ENCODE measurements at places on chromosomes 6 and 20.
A peak's percentile ranks its signal among the peaks of the same experiment; 100 is the strongest.

- no peak for DNase-seq
Observed at GRCh38 chr20:36396340-36396739, 90.2 kb downstream of the DLGAP4 start.

DNA sequence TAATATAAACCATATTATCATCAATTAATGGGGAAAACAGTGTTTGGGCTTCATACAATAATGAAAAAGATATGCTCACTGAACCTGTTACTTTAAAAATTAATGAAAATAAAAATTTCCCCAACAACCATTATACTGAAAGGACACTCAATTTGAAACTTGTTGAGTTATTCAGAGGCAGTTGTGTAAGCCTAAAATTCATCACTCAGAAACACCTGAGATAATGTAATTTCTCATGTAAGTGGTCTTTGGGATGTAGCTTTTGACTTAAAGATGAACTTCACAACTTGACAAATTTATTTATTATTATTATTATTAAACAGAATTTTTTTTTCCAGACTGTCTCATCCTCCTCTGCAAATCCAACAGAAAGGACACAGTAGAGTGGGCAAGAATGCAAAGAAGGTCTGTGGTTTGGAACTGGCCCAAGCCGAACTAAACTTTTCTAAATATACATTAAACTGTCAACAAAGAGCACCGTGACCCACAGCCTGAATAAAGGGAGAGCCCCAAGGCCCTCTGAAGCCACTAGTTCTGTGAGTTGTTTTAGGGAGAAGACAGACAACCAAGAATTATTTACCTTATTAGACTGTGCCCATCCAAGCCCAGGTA lies 32.2 kb upstream of the HEY2 start:
- DNase-seq, result peak; percentile 9

DNA sequence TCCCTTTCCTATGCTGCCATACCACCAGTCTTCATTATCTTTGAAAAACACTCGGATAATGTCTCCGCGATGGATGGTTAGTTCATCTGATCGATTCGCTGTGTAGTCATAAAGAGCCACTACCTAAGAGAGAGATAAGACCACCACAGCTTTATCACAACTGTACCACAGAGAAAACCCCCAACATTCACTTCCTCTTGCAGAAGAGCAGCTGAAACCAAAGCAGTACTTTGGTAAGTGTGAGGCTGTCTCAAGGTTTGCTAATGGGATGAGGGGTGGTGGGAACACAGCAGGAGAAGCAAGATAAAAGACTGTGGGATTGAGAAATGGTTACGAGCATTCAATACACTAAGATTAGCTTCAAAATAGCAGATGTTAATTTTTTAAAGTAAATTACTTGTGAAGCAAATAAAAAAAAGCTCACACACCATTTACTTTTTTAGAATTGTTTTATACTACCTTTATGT lies 142.1 kb downstream of the MYB start:
- no peak for DNase-seq

DNA sequence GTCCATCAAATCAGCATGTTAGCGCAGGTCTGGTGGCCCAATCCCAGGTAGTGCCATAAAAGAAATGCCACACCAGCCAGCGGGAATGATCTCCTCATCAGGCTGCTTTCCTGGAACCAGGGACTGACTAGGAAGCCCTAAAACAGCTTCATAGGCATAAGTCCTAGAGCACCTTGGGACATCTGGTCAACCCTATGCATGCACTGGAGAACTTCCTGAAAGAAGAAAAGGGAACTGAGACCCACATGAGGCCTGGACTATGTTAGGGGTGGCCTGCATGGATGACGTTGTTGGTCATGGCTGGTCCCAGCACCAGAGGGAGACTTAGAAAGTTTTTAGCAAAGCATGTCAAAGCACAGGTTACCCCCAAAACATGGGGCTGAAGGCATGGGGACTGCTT lies 7.6 kb upstream of the KCNK16 start:
- no peak for DNase-seq

DNA sequence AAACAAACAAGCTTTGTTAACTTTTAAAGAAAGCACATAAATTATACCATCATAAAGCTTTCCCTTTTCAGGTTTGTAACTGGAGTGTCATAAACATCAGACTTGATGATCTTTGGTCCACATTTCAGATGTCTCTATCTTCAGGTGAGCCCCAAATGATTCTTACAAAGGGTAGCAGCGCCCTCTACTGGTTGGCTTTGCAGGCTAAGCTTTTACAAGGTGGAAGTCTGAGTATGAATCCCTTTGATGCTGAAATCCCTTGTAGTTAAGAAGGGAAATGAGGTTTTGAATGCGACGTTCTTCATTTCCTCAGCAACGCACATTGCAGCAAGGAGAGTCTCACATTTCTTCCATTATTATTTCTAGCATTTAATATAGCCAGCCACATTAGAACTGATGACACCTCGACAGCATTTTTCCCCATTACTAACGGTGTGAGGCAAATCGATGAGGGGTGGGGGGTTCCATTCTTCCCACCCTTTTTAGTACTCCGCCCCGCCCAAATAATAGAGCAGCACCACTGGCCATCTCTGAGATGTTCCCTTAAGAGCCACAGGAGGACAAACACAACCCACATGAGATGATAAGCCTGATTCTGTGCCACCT lies 126.3 kb upstream of the NT5E start:
- peak; percentile 77 for DNase-seq

DNA sequence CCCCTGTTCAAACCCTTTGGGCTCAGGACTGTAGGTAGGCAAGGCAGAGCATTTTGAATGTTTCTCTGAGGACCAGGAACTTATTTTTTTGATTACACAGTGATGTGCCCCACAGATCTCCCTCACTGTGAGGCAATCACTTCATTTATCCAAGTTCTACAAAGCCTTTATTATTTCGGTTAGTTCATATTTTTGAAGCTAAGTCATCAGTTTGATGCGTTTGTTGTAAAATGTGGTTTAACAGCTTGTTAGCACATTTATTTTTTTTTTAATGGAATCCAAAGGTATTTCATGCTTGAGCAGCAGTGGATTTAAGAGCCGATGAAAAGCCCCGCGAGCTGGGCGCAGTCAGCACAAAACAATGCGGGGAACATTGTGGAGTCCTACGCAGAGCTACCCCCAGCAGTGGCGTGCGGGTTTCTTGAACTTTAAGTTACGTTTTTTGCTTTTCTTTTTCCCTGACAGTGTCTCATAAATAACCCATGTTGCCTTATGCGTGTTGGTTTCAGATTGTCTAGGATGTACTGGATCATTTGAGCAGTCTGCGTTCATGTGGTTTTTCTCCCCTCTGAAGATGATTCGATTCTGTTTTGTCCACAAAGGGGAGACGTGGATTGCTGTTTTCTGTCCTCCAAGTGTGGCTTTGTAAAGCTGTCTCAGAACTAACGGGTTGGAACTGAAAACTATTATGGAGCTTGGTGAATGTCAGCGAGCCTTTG lies 233.6 kb upstream of the BMP2 start:
- peak; percentile 95 for DNase-seq

- DNase-seq, result no peak
Observed at GRCh38 chr20:8213270-8213669, 81.2 kb downstream of the PLCB1 start.

Data from fibroblast of upper back skin (primary cell).